ENCODE measurements at places on chromosomes 5 and 9. TPM values are rescaled to one million over a fixed set of nuclear protein-coding genes. Genes with fewer than 3 reads are reported as not detected.

DNA sequence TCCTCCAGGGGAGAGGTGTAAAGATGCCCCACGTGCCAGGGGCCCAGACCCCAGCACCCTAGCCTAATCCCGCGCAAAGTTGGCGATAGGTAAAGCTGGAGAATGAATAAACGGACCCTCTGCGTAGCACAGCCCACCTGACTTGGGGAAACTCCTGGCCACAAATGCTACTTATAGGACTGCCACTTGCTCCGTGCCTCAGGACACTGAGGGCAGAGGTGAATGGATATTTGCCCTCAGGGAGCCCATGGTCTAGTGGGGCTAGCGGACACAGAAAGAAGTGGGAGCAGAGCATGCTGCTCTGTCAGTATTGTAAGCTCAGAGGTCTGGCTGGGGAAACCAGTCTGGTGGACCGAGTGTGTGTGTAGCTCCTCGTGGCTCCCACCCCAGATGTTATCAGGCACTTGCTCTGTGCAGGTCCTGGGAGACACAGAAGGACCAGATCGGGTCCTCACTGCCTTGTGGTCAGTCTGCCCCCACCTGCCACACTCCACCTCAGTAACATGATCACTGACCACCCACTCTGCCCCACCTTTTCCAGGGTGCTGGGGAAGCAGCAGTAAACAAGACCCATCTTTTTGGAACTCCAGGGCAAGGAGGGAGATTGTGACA is 841 bp downstream of the GRK6 start:
- no peak for DNase-seq

- no peak for DNase-seq
Observed at GRCh38 chr5:81995407-81995806, 23.6 kb downstream of the ATG10 start.

The SLC46A2 gene
- 0.54 TPM for polyA plus RNA-seq

DNA sequence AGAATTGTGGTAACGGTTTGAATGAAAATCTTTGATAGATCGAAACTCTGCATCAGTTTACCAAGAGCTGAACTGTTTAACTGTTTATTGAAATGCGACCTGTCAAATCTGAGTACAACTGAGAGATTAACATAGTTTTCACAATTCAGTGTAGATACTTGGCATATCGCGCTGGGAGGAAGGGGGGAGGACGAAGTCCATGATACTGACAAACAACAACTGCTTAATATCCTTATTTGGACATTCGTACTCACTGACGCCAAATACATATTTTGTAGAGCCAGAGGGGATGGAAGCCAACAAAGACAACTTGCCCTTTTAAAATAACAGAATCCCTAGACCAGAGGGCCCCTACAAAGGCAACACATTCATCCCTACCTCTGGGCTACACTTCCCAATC is 93.2 kb downstream of the GLIS3 start:
- DNase-seq: no peak
